HepG2 (cell line): ENCODE measurements at places on chromosomes 1 and 21.

- DNase-seq = no peak
Observed at GRCh38 chr1:36675106-36675505, 192.4 kb upstream of the CSF3R start.

- no peak for DNase-seq
Observed at GRCh38 chr1:181767001-181767708, 283.8 kb downstream of the CACNA1E start.

DNA sequence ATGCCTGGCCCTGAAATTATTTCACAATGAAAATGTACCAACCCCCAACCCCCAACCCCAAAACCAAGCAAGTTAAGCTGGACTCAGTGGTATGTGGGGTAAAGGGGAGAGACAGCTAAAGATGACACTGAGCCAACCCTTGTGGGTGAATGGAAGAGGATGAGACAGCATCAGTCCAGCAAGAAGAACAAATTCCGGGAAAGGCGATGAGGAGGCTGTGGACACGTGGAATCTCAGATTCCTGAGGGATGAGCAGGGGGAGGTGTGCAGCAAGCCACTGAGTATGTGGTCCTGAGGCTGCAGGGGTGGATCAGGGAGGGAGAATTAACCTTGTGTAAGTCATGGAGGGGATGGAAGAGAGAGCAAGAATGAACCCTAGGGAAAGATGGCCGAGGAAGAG, 14.4 kb upstream of the ZNF362 start:
- no peak for DNase-seq

- no peak for DNase-seq
Observed at GRCh38 chr1:231465051-231465450, 43.0 kb upstream of the EGLN1 start.

DNA sequence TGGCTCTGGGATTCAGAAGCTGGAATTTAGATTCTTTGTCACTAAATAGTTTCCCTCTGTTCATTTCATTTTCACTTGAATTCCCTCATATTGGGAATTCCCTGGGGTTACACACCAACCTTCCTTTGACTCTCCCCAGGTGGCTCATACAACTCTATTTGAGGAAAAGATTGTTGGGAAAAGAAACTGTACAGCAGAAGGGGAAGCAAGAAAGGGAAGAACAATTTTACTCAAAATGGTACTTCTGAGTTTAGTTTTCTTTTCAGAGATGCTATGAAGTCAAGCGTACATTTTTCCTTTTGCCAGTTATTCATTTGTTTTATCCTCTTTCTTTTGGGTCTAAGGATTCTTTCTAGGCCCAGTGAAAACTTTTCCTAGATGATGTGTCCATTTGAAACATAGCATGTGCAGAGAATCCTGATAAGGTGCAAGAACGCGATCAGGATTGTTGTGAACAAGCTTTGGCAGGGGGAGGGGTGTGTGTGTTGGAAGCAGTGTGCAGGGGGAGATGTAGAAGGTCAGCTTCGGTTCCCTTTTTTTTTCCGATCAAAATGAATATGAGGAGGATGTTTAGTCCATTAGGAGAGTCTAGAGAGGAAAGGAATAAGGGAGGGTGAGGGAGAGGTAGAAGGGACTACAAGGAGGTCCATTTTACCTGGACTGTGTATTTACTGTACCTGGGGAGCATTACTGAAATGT, 26.8 kb upstream of the CD1D start:
- DNase-seq = no peak

- no peak for DNase-seq
Observed at GRCh38 chr1:210750468-210750867, 383.5 kb downstream of the KCNH1 start.

DNA sequence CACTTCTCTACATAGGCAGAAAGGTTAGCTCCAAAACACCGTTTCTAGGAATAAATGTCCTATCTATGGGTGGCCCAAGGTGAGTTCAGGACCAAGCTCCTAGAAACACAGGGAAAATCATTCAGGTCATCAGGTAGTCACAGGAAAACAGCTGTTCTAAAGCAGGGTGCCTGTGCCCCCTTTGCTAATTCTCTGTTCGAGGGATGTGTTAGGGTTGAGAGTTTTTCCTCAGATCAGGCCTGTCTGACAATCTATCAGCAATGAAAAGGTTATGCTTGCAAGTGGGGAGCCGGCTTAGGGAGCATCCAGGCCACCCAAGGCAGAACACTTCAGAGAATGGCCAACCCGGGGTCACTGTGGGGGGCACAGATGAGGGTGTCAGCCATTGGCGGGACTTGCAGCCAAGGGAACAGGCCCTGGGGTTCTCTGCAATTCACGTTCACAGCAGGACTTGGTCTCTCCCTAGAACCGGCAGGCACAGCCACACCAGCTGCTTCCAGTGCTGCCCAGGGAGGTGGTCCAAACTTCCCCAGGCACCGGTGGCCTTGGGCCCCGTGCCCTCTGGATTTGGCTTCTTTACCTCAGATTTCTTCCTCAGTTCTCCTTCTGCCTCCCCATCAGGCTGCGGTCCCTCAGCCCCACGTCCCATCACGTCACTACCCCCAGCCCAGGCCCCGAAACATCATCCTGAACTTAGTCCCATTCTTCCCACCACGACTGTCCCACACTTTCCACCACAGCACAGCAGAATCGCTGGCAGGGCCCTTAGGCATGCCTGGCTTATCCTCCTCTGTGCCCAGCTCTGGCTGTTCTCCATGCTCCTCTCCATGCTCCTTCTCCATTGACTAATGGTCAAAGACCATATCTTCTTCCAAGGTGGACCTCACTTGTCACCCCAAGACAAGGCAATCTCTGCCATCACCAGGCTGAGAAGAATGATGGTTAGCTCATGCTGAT, 11.0 kb downstream of the CD2 start:
- no peak for DNase-seq

GRCh38 chr1:228060458-228061190, 21.9 kb upstream of the ARF1 start:
- no peak for DNase-seq

- DNase-seq = no peak
Observed at GRCh38 chr1:201330541-201330940, 46.9 kb downstream of the TNNT2 start.

GRCh38 chr1:153394391-153394790, 3.5 kb upstream of the S100A8 start:
- DNase-seq = no peak

GRCh38 chr1:218284917-218285635, at the start of gene RRP15:
Gene RRP15 (plus strand): TSS chr1:218285293. CDS start chr1:218285317, 24 bp downstream.
- DNase-seq = peak; percentile 86

DNA sequence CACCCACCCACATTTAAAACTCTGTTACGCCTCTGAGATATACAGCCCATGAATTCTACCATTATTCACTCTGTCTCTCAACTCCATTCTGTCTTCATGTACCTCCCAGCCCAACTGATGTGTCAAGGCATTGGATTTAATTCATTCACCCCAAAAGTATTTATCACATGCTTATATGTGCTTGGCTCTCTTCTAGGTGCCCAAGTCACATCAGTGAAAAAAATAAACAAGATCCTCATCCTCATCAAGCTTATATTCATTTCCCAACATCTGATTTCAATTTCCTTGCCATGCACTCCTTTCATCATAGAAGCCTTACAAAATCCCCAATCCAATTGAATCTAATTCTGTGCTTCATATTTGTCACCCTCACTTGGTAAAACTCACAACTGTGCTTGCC, 967.6 kb downstream of the LTN1 start:
- no peak for DNase-seq

DNA sequence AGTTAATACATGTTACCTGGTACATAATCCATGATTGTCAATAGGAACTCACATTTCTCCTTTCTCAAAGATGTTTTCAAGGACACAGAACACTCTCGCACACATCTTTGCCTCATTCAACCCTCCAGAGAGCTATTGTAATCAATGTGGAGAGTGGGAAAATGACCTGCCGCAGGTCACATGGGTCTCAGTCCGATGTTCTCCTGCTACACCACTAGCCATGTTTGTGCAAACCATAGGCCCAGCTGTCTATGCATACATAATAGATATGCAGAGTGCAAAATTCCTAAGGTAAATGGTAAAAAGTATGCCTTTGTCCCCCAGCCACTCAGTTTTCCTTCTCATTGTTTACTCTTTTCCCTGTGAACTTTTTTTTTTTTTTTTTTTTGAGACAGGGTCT, 89.2 kb downstream of the ADSS2 start:
- DNase-seq = peak; percentile 21

DNA sequence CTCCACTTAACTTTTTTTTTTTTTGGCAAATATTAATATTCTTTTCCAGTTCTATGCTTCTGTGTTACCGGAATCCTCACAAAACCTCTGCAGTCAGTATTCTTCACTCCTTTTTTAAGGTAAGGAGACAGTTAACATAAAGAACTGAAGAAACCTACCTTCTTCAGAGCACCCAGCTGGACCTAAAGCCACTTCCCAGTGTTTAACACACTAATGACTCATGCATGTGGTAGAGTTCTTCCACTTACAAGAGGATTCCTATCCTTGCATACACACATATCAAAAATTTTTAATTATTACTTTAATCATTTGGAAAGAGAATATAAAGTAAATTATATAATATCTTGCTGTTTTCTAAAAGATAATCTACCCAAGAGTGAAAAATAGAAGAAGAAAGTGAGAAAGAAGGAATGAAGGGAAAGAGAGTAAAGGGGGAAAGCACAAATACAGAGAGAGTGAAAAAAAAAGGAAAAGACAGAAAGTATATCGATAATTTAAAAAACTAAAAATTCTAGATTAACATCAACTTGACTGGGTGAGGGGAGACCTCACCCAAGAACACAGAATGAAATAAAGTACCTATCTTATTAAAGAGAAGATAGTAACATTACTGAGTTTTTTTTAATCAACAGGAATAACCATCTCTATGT, 54.9 kb downstream of the ENAH start:
- DNase-seq = no peak

- no peak for DNase-seq
Observed at GRCh38 chr21:41562101-41563000, 54.4 kb upstream of the TMPRSS2 start.
